ENCODE measurements at places on chromosomes 2 and 18. TPM values are rescaled to one million over a fixed set of nuclear protein-coding genes. Genes with fewer than 3 reads are reported as not detected.
A peak's percentile ranks its signal among the peaks of the same experiment; 100 is the strongest.

- H3K36me3 ChIP-seq, result no peaks in the 10 kb centered on the region
- no peak for DNase-seq
- no peaks in the 10 kb centered on the region for H3K27me3 ChIP-seq
- peaks cover 6% of the 10 kb centered on the region for H3K4me1 ChIP-seq
- H3K27ac ChIP-seq, result no peak overlapping the region
Measured at GRCh38 chr2:149136111-149136510, 97.6 kb downstream of the LYPD6B start.

DNA sequence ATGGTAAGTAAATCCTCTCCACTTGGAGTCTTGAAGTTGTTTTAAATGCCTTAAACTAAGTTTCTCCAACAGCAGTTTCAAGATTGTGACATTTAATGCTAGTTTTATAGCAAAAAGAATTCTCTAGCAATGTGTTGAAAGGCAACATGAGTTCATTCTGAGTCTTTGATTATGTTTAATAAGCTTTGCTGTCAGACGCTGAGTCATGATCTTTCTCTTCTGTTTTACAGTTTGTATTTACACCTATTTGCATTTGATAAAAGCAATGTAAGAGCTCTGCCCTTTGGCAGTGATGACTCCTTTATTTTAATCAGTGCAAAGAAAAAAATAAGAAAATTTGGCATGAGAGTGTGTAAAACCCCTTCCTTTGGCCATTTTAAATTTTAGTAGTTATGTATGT lies 497.7 kb downstream of the STK39 start:
- H3K4me1 ChIP-seq, result peaks cover 4% of the 10 kb centered on the region
- no peaks in the 10 kb centered on the region for H3K27me3 ChIP-seq
- H3K36me3 ChIP-seq, result no peaks in the 10 kb centered on the region
- H3K4me3 ChIP-seq, result no peak overlapping the region
- DNase-seq, result no peak
- no peak overlapping the region for H3K27ac ChIP-seq

DNA sequence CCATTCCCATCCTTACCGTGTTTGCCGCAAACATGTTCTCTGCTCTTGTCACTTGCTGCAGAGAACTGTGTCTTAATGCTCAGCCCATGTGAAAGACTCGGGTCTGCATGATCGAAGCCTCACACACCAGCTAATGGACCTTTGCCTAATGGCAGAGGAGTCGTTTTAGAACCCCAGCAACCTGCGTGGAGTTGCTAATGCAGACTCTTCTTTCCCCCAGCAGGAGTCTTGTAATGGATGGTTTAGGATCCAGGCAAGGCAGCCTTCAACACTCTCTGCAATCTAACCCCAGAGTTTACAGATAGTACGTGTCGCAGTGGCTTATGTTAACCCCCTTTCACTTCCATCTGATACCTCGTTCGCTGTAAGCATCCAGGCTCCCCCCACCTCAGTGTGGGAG lies 316.4 kb downstream of the AGAP1 start:
- H3K36me3 ChIP-seq, result peaks cover 8% of the 10 kb centered on the region
- H3K27ac ChIP-seq, result no peak overlapping the region
- no peak overlapping the region for H3K4me3 ChIP-seq
- peaks cover 17% of the 10 kb centered on the region for H3K4me1 ChIP-seq

DNA sequence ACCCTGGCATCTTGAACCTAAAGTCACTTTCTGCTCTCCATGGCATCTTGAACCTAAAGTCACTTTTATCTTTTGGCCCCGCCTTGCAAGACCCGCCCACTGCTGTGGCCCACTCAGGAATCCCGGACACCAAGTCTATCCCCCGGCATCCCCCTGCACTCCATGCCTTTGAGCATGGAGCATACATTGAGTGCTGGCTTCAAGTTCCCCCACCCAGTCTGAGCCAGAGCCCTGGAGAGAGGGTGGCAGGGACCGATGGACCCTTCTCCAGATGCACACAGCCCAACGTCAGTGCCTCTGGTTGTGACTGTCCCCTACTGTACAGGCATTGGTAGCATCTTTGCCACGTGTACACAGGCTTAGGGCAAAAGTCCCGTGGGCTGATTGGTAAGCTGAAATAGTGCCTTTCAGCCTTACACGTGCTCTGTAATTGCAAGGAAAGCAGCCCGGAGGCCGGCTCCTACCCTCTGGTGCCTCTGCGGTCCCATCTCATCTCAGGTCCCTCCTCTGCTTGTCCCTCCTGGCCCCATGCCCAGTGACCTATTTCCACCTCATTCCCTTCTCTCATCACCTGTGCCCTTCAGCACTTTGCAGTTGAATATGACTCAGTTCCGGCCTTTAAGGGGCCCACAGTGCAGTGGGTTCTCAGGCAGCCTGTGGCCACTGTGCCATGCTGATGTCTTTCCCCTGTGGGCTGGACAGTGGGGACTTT lies 154.0 kb downstream of the INHBB start:
- H3K4me3 ChIP-seq, result no peak overlapping the region
- no peaks in the 10 kb centered on the region for H3K4me1 ChIP-seq
- DNase-seq, result no peak
- no peaks in the 10 kb centered on the region for H3K36me3 ChIP-seq
- H3K27ac ChIP-seq, result no peak overlapping the region

DNA sequence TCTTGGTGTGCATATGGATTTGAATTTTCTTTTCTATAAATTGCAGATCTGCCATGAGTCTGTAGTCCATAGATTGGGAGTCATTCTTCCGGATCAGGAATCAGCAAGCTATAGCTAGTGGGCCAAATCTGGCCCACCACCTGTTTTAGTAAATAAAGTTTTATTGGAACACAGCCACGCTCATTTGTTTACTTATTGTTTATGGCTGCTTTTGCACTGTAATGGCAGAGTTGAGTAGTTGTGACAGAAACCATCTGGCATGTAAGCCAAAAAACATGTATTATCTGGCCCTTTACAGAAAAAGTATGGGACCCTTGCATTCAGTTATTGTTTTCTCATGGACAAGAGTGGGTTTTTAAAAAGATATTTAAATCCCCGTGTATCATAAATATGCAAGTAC lies 191.2 kb downstream of the LRRTM1 start:
- H3K27ac ChIP-seq, result no peak overlapping the region
- H3K4me3 ChIP-seq, result no peak overlapping the region
- no peak for DNase-seq
- H3K4me1 ChIP-seq, result no peaks in the 10 kb centered on the region
- no peaks in the 10 kb centered on the region for H3K27me3 ChIP-seq
- no peaks in the 10 kb centered on the region for H3K36me3 ChIP-seq

GRCh38 chr2:115386465-115386864 lies 944.0 kb downstream of the DPP10 start:
- no peak overlapping the region for H3K27ac ChIP-seq
- H3K36me3 ChIP-seq, result peaks cover 2% of the 10 kb centered on the region
- no peak overlapping the region for H3K4me3 ChIP-seq
- H3K27me3 ChIP-seq, result no peaks in the 10 kb centered on the region

DNA sequence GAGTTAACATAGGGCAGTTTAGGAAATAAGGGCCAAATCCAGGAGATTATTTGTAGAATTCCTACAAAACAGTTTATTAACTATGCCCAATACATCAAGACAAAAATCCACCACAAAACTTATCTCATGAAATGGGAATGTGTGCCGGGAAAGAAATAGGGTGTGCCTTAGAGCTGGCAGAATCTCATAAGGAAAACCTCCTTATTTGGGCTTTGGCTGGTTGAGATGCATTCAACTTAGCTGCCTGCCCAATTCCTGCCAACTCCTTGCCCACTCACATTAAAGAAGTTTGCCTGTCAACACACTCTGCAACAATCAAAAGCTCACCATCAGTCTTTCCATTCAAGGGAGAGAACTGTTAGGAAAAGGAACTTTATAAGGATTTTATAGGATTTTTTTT lies 500.6 kb downstream of the SATB2 start:
- H3K4me1 ChIP-seq, result no peaks in the 10 kb centered on the region
- no peaks in the 10 kb centered on the region for H3K27me3 ChIP-seq
- no peak overlapping the region for H3K4me3 ChIP-seq
- H3K36me3 ChIP-seq, result no peaks in the 10 kb centered on the region
- no peak overlapping the region for H3K27ac ChIP-seq
- no peak for DNase-seq

- H3K27ac ChIP-seq, result no peak overlapping the region
- no peaks in the 10 kb centered on the region for H3K27me3 ChIP-seq
- peaks cover 12% of the 10 kb centered on the region for H3K4me1 ChIP-seq
- DNase-seq, result no peak
Measured at GRCh38 chr18:31671951-31672350, 12.4 kb downstream of the B4GALT6 start.

The EPC2 gene
- 9.6 TPM for polyA plus RNA-seq

The PLEKHA3 gene
- 1.2 TPM for polyA plus RNA-seq

The FNDC4 gene
- 14.1 TPM for polyA plus RNA-seq

- H3K27ac ChIP-seq, result peak overlapping the region; percentile 62
- H3K4me1 ChIP-seq, result peaks cover 5% of the 10 kb centered on the region
- no peaks in the 10 kb centered on the region for H3K27me3 ChIP-seq
- no peaks in the 10 kb centered on the region for H3K36me3 ChIP-seq
Measured at GRCh38 chr2:136025057-136025973, 39.9 kb upstream of the DARS1 start.

The CIDEA gene
- 0.06 TPM for polyA plus RNA-seq

The REG3A gene
- polyA plus RNA-seq, result not detected

The SGPP2 gene
- polyA plus RNA-seq, result 0.29 TPM

DNA sequence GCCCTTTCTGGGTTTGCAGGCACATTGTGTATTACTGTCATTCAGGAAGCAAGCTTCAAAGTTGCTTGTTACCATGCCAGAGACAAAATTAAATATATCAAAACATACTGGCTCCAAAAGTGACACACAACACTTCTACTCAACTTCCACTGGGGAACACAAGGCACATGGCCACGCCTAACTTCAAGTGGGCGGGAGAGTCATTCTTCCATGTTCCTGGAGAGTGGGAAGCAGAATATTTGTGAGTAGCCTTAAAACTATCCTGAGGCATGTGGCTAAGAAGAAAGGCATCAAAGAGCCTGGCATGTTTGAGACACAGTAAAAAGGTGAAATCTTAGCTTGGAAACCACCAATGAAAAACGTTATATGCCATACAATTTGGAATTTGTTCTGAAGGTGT lies 90.5 kb upstream of the TACR1 start:
- no peak overlapping the region for H3K27ac ChIP-seq
- H3K27me3 ChIP-seq, result no peaks in the 10 kb centered on the region
- no peak for DNase-seq

- H3K4me1 ChIP-seq, result peaks cover 11% of the 10 kb centered on the region
- H3K36me3 ChIP-seq, result no peaks in the 10 kb centered on the region
- no peaks in the 10 kb centered on the region for H3K27me3 ChIP-seq
- DNase-seq, result no peak
- H3K4me3 ChIP-seq, result no peak overlapping the region
Measured at GRCh38 chr18:38557006-38557405, 991.4 kb upstream of the CELF4 start.

GRCh38 chr2:20125164-20125563 lies 73.7 kb upstream of the LAPTM4A start:
- no peak for DNase-seq
- H3K27me3 ChIP-seq, result no peaks in the 10 kb centered on the region

GRCh38 chr2:162581959-162582798 lies 238.2 kb downstream of the GCA start:
- no peaks in the 10 kb centered on the region for H3K36me3 ChIP-seq
- H3K4me3 ChIP-seq, result no peak overlapping the region
- H3K27ac ChIP-seq, result no peak overlapping the region
- H3K4me1 ChIP-seq, result no peaks in the 10 kb centered on the region
- DNase-seq, result no peak

DNA sequence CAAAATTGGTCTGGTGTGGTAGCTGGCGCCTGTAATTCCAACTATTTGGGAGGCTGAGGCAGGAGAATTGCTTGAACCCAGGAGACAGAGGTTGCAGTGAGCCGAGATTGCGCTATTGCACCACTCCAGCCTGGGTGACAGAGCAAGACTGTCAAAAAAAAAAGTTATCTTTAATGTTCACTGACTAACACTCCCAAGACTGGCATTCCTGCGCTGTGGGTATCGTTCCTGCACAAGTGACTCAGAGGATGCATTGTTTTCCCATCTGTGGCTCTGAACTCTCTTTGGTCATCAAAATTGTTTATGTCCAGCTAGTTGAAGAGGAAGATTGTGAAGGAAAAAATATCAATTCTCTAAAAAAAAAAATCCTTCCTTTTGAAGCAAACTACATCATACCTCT lies 539.0 kb downstream of the SOX11 start:
- H3K36me3 ChIP-seq, result no peaks in the 10 kb centered on the region
- no peak overlapping the region for H3K4me3 ChIP-seq
- no peak overlapping the region for H3K27ac ChIP-seq
- no peaks in the 10 kb centered on the region for H3K27me3 ChIP-seq
- no peak for DNase-seq

DNA sequence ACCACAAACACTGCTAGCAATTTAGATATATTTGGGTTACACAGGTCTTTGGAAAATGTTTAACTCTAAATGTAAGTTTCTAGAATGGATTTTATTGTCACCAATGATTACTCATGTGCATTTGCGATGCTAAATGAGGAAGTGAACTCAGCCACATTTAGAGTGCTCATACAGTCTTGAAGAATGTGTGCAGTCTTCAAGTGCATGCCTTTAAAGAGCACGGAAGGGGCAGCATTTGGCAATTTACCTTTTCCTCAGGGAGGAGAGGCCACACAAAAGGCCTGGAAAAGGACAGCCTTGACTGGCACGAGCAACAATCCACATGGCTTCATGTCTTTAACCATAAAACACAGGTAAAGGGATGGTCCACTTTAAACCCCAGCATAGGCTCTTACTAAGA lies 78.5 kb upstream of the STK17B start:
- no peaks in the 10 kb centered on the region for H3K4me1 ChIP-seq
- no peaks in the 10 kb centered on the region for H3K27me3 ChIP-seq
- no peak overlapping the region for H3K27ac ChIP-seq
- no peak for DNase-seq
- no peaks in the 10 kb centered on the region for H3K36me3 ChIP-seq

DNA sequence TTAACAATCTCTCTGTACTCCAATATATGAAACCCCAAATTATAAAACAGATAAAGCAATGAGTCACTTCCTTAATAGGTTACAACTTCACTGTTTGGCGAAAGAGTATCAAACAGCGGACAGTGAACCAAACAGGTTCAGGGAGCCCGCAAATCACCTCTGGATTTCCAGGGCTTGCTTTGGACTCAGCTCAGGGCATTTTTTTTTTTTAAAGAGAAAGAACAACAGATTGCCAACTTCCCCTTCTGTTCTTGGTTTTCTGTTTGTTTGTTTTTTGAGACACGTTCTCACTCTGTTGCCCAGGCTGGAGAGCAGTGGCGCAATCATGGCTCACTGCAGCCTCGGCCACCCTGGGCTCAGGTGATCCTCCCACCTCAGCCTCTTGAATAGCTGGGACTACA lies 52.7 kb downstream of the ABCB11 start:
- H3K4me3 ChIP-seq, result no peak overlapping the region
- no peaks in the 10 kb centered on the region for H3K4me1 ChIP-seq
- no peaks in the 10 kb centered on the region for H3K27me3 ChIP-seq
- H3K27ac ChIP-seq, result no peak overlapping the region

DNA sequence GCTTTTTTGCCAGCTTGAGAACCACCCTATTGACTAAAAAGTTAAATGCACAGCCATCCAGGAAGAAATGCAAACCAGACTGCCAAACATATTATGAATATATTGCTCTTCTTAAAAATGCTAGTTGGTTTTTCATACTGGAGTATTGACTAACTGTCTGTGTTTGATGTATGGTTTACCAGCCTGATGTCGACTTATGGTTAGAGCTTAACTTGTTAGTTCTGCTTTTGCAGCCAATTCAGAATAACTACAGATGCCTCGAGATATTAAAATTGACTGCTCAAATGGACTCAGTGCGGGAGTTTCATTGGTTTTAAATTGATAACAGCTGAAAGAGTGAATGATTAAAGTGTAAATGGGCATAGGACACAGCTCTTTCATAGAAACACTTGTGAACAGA lies 369.8 kb downstream of the ARHGAP15 start:
- no peaks in the 10 kb centered on the region for H3K4me1 ChIP-seq
- no peak overlapping the region for H3K27ac ChIP-seq
- H3K36me3 ChIP-seq, result no peaks in the 10 kb centered on the region
- no peaks in the 10 kb centered on the region for H3K27me3 ChIP-seq

The TUBB8B gene
- 1.3 TPM for polyA plus RNA-seq

The NPAS2 gene
- polyA plus RNA-seq, result 1.9 TPM

All from H1 (cell line).